ENCODE measurements at places on chromosomes 13 and 19.

GRCh38 chr19:40506099-40506498 lies 39.3 kb downstream of the SPTBN4 start:
- DNase-seq, result no peak

- no peak for DNase-seq
Measured at GRCh38 chr19:8526345-8527091, 12.6 kb upstream of the ZNF414 start.

DNA sequence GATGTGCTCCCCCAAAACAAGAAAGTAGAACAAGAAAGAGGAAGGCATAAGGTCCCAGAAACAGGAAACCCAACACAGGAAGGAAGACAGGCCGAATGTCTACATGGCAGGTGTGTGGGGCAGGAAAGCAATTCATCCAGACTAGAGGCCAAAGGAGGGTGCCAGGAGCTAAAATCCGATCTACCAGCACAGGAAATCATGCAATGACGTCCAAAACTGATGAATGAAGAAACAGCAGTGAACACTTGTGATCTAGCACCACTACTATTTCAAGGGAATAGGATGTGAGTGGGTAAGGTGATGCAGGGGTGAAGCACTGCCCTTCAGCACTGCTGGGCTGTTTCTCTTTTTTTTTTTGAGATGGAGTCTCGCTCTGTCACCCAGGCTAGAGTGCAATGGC lies 59.1 kb downstream of the DOCK9 start:
- no peak for DNase-seq

GRCh38 chr13:28618230-28618994 lies 40.5 kb upstream of the POMP start:
- DNase-seq, result no peak

DNA sequence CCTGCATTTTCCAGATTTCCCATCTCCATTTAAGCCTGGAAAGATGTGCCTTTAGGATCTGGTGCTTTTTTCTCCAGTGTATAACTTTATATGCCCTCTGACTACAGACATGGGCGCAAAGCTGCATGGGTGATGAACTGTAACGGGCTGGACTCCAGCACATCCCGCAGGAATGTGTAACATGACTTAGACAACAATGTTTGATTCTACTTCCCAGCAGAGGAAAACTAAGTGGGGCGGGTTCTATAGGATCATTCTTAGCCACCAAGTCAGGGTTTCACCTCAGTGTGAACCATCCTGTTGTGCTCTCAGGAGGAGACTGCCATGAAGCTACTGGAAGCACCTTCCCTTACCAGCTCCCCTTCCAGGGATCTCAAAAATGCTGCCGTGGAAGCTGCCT lies 93.2 kb upstream of the SERP2 start:
- DNase-seq, result no peak

DNA sequence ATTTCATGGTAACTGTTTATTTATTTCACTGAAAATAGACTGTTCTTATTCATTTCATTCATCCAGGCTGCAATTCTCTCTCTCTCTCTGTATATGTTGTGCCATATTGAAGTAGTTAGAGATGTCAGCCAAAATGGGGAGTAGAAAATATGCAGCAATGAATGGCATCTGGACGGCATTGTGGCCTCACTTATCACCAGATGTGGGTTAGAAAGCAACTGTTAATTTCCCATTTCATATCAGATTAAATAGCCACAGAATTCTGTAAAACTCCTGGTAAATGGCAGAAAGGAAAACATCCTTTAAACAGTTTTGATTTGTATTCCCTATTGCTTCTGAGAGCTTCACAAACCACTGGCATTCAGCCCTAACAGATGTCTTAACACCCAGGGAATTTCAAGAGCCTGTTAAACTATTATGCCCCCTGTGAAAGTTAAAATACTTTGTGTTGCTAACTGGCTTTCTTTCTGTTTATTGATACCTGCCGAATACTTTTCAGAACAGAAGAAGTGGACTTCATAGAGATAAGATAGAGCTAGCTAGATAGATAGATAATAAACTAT lies 1763.3 kb upstream of the MIR17HG start:
- DNase-seq, result no peak

GRCh38 chr19:53849237-53849676 lies 18.4 kb upstream of the MYADM start:
- no peak for DNase-seq

DNA sequence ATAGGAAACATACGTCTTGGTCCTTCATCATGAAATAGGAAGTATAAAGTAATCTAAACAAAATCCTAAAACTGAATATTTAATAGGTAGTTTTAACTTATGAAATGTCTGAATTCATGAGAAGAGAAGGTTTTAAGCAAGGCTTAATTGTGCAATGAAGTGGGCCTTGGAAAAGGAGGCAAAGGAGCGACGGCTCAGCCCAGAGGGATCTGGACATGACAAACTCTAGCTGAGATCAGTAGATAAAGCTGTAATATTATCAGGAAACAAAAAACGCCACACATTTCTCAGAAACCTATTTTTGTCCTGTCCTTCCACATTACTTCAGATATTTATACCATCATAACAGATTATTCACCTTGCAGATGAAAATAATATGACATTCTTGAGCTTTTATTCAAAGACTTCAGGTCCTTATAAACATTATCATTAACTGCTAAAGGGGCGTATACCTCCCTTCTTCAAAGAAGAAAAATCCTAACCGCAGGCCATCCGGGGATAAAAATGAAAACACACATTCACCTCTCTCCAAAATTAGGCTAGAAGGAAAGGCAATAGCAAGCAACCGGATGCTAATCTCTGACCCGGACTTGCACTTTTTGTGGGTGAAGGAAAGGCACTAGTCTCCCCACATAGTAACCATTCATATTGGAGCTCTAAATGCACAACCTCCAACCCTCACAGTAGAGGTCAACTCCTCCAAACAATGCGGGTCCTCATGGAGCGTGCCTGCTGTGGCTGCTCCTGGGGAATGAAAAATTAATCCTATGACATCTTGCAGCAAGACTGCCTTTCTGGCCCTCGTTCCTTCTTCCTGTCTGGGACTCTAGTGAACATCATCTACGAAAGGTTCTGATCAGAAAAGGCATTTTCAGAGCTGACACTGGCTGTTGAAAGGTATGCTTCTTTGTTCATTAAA lies 108.8 kb downstream of the TBC1D4 start:
- DNase-seq, result no peak

All from activated CD4-positive, alpha-beta T cell treated with anti-CD3 and anti-CD28 coated beads for 36 hours (primary cell).